Endothelial cell of umbilical vein (primary cell): ENCODE measurements at places on chromosomes 7 and 10.

DNA sequence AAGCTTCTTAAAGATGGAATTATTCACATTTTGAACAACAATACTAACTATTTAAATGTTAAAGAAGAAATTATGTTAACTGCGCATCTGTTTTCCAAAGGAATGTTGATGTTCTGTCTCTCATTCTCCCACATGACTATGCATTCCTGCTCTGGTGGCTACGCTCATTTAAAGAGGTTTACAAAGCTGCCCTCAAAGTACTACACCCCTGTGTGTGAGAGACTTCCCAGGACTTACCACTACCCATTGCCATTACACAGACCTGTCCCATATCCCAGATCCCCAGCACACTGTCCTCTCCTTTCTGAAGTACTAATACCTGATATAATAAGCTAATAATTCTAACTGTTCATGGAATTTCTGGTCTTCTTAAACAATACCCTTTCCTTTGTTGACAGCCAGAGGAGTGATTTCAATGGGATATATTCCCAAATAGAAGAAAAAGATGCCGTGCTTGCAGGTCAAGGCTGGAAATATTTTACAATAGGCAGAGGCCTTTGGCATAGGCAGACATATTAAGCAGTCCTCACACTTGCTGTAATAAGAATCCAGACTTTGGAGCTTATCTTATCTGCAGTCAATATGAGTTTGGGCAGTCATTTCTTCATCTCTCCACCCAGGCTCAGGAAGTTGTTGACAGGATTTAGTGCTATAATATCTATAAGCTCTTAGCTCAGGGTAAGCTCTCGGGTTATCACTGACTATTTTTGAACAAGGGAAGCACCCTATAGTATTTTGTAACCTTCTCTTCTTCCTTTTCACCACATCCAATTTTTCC is 12.2 kb downstream of the LIPF start:
- DNase-seq = no peak

DNA sequence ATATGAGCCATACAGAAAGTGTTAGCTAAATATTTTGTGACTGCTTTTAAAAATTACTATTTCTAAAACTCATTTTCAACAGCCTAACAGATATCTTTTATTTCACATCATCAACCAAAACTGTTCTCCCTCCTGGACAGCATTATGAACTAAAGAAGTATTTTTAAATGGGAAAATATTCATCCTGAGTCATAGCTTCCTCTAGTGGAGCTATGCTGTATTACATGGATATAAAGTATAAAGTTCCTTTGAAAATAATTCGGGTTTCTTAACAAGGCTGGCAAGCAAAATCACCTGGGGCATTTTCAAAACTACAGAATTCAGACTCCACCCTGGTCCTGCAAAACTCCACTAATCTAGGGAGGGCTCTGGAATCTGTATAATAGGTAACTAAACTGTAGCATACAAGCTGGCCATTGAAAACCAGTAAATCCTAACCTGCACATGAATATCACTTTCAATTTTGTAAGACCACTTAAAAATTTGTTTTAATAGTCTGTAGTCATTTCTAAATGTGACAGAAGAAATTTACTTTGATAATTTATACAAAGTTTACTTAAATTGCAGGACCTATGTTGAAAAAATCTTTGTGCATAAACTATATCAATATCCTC is 53.5 kb downstream of the SCIN start:
- DNase-seq = peak; percentile 54

GRCh38 chr7:114554781-114555537 is 140.3 kb downstream of the FOXP2 start:
- no peak for DNase-seq

DNA sequence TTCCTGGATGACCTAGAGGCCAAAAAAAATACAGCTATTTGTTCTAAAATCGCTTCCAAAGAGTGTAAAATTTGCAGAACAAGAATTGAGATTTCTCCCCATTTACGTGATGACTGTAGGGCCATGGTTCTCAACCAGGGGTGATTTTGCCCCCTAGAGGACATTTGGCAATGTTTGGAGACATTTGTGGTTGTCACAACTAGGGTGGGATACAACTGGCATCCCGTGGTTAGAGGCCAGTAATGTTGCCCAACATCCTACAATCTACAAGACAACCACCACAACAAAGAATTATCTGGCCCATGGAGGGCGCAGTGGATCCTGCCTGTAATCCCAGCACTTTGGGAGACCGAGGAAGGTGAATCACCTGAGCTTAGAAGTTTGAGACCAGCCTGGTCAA is 22.8 kb upstream of the MALSU1 start:
- DNase-seq = no peak

DNA sequence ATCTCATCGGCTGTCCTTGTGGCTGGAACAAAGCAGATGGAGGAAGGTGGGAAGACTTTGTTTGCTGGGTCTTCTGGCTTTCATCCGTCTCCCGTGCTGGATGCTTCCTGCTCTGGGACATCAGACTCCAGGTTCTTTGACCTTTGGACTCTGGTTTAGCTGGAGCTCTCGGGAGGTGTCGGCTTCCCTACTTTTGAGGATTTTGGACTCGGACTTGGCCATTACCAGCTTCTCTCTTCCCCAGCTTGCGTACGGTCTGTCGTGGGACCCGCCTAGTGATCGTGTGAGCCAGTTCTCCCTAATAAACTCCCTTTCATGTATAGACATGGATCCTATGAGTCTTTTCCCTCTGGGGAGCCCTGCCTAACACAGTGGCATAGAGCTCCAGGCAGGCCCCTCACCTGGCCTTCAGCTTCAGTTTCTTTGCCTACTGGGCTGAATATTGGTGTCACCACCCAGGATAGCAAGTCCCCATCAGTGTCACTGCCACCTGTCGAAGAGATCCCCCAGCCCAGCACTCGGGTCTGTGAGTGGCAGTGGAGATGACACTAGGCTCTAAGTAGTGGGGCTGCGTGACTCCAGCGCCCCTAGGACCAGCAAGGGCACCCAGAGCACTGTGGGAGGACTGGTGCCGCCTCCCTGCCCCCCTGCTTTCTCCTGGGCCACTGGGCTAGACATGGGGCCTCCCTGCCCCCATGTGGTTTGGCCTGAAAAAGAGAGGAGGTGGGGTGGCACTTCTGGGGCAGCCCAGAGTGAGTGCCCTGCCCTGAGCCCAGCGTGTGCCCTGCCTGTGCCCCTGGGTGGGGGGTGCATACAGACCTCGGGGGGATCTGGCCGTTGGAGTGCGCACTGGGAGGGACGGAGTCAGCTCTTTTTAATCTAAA is 135.6 kb downstream of the LHPP start:
- DNase-seq = no peak

GRCh38 chr10:16795410-16796073 is 21.7 kb downstream of the RSU1 start:
- no peak for DNase-seq

GRCh38 chr7:101628522-101628921 is 574 bp downstream of the MYL10 start:
- no peak for DNase-seq

- no peak for DNase-seq
Measured at GRCh38 chr10:131890276-131891195, 10.3 kb upstream of the PPP2R2D start.

DNA sequence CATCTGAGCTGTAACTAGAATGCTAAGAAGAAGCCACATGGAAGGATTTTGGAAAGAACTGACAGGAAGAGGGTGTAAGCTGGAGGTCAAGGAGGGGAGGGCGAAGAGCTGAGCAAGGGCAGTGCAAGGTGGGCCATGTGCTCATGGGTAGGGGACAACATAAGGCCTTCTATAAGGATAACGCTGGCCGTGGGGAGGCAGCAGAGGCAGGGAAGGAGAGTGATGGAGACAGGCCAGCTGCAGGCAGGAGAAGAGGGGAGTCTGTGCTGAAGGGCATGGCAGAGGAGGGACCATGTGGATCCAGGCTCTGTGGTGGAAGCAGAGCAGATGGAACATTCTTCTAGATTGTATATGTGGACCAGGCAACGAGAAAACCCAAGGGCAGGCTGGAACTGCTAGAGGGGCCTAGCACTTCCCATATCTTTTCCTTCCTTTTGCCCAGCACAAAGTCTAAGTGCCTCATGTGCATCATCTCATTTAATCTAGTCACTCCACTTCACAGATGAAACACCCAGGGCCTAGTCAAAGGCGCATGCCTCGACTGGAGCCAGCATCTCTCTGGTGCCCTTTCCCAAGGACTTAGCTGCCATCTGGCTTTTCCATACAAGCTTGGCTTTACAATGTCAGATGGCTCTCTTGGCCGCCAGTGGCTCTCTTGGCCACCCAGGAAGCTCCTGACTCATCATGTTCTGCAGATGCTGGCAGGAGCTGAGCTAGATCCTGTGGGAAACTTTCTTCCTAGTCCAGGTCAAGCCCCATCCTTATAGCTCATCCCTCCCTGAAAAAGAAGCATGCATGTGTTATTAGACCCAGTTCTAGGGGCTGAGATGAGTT is 6.6 kb downstream of the LRRC18 start:
- DNase-seq = no peak
